ENCODE measurements at places on chromosomes 2 and 18.

GRCh38 chr2:3778851-3779495 lies 75.6 kb downstream of the DCDC2C start:
- no peak for DNase-seq

DNA sequence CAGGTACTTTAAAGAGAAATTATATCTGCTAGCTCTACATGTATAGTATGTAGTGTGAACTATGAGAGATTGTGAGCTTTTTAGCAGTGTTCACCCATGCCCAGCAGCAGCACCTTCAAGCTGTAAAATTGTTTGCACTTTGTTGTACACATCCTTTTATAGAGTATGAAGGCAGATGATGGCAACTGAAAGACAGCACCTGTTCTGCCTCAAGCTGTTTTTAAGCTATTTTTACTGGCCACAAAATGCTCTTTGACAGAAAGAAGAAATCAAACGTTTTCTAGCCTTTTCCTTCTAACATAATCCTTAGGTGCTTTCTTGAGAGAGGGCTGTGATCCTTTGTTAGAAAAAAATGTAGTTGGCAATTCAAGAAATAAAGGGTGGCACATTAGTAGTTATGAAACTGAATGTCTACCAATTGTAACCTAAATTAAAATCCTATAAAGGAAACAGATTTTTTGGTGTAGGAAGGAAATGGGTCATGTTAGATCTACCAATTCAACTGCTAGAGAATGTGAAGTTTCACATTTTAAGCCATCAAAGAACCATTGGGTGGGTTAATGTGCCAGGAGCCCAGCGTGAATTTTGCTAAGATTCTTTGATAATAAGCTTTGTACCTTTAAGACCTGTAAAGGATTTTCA lies 59.5 kb downstream of the R3HDM1 start:
- DNase-seq, result no peak

- no peak for DNase-seq
These were observed 80.2 kb downstream of the NUP35 start for GRCh38 chr2:183204397-183204796.

GRCh38 chr18:57433482-57433881 lies 1.7 kb upstream of the ONECUT2 start:
- no peak for DNase-seq

DNA sequence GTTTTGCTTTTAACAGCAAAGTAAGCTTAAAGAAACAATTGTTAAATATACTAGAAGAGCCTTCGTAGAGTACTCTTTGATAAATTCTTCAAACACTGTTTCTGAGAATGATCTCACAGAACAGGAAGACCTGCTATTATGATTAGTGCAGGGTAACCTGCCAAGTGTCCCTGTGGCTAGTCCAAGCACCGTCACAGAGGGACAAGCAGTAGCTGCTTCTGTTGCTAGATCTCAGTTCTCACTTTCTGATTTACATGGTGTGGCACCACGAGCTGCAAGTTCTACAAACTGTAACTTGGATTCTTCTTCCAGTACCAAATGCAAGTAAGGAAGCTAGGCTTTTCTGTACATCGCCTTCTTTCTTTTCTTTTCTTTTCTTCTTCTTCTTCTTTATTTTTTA lies 121.5 kb downstream of the PIEZO2 start:
- DNase-seq, result no peak

DNA sequence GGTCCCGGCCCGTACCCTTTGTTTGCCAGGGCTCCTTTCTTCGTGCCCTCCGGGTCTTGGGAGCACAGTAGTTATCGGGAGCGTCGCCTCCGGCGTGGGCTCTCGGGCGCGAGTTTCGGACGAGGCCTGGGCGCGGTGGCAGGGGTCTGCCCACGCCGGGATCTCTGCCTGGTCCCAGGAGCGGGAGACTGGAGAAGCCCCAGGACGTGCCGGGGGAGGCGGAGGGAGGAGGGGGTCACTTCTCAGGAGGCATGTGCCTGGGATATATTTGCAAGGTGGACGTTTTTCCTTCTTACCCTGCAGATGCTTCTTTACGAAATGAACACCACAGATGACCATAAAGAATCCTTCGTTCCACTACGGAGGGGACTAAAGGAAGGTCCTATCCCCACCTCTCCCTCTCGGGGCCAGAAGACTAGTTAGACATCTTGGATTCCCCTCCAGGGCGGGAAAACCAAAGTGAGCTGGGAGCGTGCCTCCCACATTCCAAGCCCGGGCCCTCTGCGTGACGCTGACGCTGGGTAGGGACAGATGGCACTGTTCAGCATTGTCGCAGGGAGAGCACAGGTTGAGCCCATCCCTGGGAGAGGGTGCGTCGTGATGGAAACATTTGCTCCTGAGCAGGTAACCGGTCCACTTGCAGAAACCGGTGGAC lies 483 bp upstream of the FHL2 start:
- no peak for DNase-seq

- no peak for DNase-seq
These were observed 187.2 kb downstream of the MEMO1 start for GRCh38 chr2:31823558-31823957.

DNA sequence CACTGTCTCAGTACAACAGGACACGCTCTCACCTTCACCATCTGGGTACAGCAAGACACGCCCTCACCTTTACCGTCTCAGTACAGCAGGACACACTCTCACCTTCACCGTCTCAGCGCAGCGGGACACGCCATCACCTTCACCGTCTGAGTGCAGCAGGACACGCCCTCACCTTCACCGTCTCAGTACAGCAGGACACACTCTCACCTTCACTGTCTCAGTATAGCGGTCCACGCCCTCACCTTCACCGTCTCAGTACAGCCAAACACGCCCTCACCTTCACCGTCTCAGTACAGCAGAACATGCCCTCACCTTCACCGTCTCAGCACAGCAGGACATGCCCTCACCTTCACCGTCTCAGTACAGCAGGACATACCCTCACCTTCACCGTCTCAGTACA lies 109.9 kb upstream of the CTDP1 start:
- peak; percentile 16 for DNase-seq

GRCh38 chr2:130808482-130809268 lies 28.0 kb upstream of the ARHGEF4 start:
- no peak for DNase-seq

GRCh38 chr2:234243871-234244565 lies 193.5 kb downstream of the SPP2 start:
- no peak for DNase-seq

- DNase-seq, result no peak
These were observed 107.9 kb downstream of the RTN4 start for GRCh38 chr2:54942373-54942772.

GRCh38 chr2:240918258-240919091 lies 12.3 kb downstream of the CROCC2 start:
- peak; percentile 14 for DNase-seq

DNA sequence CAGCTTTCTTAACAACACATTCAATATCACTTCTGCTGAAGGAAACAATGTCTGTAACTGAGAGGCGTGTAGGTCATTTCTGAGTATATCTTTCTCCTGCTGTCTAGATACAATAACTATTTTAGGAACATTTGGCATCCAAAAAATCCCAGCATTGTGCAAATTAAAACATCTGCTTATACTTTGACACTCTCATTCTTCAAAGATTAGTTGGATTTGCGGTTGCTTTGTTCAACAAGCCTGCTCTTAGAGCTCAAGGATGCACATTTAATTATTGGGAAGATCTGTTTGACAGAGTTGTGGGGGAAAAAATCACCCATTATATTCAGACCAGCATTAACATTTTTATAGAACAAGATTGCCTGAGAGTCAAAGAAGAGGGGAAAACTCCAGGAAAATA lies 449.5 kb upstream of the HNRNPA3 start:
- no peak for DNase-seq

DNA sequence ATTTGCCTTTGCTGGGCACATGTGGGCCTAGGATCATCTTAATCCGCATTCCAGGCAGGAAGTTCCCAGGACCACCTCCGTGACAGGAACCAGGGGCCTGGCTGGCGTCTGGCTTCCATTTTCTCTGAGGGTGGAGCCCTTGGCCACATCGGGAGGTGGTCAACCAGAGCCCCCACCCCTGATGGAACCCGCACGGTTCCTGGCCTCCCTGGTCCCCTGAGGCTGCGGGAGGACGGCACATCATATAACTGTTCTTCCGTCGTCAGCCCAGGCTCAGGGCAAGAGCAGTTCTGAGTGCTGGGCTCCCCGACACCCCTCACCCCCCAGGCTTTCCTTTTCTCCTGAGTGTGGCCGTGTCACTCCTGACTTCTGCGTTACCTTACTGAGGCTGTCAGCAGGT lies 13.5 kb downstream of the ESPNL start:
- DNase-seq, result no peak

GRCh38 chr2:241003369-241003768 lies 5.0 kb downstream of the SNED1 start:
- no peak for DNase-seq

GRCh38 chr2:84116143-84116542 lies 342.9 kb downstream of the SUCLG1 start:
- DNase-seq, result no peak

- no peak for DNase-seq
These were observed 216.5 kb upstream of the FN1 start for GRCh38 chr2:215652388-215652787.

DNA sequence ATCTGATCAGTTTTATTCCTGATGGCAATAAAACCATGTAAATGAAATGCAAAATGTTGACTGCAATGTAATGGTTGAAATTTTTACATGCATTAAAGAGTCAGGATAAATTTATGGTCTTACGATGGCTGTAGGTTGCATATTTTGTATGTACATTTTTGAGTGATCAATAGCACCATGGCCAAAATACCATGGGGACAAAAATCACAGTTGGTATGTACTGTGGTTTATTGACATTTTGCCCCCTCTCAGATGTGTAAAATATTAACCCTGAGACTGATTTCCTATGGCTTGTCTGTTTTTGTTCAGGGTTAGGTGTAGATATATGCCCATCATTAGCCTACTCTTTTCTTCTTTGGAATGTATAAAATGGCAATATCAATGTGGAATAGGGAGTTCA lies 138.1 kb downstream of the PARD3B start:
- no peak for DNase-seq

DNA sequence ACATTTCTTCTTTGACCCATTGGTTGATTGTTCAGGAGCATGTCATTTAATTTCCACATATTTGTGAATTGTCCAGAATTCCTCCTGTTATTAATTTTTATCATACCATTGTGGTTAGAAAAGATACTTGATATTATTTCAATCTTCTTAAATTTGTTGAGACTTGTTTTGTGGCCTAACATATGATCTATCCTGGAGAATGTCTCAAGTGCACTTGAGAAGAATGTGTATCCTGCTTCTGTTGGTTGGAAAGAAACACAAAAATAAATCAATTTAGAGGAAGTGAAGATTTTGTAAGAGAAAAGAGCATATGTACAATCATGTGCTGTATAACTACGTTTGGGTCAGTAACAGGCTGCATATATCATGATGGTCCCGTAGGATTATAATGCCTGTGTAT lies 118.6 kb upstream of the CDC42EP3 start:
- no peak for DNase-seq

DNA sequence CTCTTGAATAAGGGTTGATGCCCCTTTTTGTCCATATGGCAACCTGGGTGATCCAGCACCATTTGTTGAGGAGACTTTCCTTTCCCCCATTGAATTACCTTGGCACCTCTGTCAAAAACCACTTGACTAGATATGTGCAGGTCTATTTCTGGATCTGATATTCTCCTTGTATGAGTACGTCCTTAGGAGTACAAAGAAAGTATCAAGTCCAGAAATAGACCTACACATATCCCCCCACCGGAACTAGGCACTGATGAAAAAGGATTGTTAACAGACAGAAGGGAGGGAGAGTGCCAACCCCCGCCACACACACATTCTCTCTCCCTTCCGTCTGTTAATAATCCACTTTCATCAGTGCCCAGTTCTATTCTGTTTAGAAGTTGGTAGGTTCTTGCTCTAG lies 225.0 kb downstream of the TMEM163 start:
- DNase-seq, result no peak

GRCh38 chr2:85185431-85185940 lies 52.3 kb downstream of the TCF7L1 start:
- no peak for DNase-seq

DNA sequence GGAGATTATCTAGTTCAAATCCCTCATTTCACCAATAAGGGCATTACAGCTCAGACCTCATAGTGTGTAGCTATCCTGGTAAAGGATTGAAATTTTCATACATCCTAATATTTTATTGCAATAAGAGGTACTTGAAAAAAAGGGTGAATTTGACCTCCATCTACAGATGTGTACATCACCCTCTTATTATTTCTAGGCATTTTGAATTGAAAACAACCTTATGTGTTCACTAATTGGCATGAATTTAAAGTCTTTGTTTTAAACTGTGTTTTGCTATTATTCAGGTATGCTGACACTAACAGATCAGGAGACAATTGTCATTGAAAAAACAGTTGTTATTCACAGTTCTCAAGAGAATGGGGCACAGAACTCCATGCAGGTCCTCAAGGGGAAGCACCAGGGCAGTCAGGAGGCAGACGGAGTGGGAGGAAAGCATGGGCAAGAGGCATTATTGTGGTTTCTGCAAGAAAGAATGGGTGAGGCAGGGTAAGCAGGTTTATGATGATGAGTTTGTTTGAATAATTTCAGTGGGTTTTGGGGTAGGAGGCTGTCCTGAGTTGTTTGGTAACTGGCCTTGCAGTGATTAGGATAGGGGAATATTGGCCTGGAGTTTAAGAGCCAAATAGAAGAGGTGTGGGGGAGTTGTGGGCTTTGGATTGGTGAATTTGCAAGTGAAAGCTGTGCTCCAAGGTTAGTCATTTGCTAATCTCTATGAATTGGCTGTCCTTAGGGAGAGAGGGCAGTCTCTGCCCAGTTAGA lies 194.6 kb downstream of the GPD2 start:
- DNase-seq, result no peak

DNA sequence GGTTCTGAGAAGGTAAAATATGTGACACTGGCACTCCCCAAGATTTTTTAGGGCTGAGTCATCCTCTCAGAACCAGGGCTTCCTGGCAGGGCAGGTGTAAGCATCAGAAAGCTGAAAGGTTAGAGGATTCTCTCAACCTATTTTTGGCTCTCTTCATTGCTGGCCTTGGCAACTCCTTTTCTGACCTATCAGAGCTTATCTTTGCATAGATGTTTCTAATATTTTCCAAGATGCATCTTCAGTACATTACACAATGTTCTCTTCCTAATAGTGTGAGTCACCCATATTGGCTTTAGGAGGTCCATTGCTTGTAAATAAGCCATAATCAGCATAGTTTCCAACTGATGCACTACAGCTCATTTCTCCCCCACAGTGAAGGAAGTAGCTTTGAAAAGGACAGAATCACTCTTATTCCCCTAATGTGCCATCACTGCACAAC lies 2008.4 kb upstream of the PIK3C3 start:
- no peak for DNase-seq

DNA sequence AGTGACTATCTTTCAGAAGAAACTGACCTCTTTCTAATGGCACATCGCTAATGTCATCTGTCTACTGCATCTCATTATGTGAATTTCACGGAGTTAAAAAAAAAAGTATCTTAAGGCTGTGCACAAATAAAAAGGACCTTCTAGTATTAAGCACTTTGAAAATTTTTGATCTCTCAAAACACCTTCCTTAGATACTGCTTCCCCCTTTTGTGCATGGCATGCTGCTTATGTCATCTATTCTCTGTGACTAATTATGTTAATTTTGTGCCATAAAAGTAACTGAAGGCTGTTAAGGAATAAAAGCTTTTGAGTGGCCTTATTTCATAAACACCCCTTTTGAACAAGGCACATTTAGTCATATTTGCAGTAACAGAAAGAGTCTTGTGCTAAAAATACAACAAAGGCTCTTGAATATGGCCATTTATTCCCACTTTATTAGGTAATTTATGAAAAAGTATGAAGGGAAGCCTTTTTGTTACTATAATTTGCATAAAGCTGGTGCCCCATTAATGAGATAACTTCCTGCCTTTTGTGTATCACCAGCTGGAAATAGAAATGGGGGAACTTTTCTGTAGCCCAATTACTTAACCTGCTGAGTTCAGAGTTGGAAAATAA lies 1412.0 kb upstream of the ZEB2 start:
- no peak for DNase-seq

- DNase-seq, result no peak
These were observed 66.5 kb downstream of the CABLES1 start for GRCh38 chr18:23201741-23202140.
